Panc1 (cell line): ENCODE measurements at places on chromosomes 4 and X. TPM values are rescaled to one million over a fixed set of nuclear protein-coding genes. Genes with fewer than 3 reads are reported as not detected.

TMEM271 gene
- not detected for total RNA-seq

CLDN22 gene
- not detected for total RNA-seq

KIAA1210 gene
- not detected for total RNA-seq

CCNA2 gene
- 31.8 TPM for total RNA-seq

TLR2 gene
- 0.28 TPM for total RNA-seq

CENPVL3 gene
- 2.9 TPM for total RNA-seq

RIPPLY1 gene
- total RNA-seq, result not detected

NEXMIF gene
- not detected for total RNA-seq

GAGE2A gene
- total RNA-seq, result not detected

SETD7 gene
- total RNA-seq, result 24.8 TPM

ZNF518B gene
- total RNA-seq, result 20.8 TPM

RPL9 gene
- total RNA-seq, result 386 TPM

DMRTC1 gene
- total RNA-seq, result 0.31 TPM

PITX2 gene
- 0.44 TPM for total RNA-seq

COX7B2 gene
- not detected for total RNA-seq

CT45A9 gene
- not detected for total RNA-seq

GPRASP2 gene
- 7.4 TPM for total RNA-seq

IGSF1 gene
- total RNA-seq, result 0.08 TPM

FAAH2 gene
- 0.10 TPM for total RNA-seq

MAGEB1 gene
- total RNA-seq, result not detected

MAOB gene
- not detected for total RNA-seq

TIGD4 gene
- 0.33 TPM for total RNA-seq

NXF2B gene
- total RNA-seq, result not detected

PDGFC gene
- total RNA-seq, result 14.5 TPM

ARL9 gene
- 0.41 TPM for total RNA-seq

NHS gene
- 0.80 TPM for total RNA-seq

ENPEP gene
- total RNA-seq, result not detected

EDA2R gene
- total RNA-seq, result 0.05 TPM

ADH4 gene
- total RNA-seq, result 0.10 TPM

KLHL13 gene
- 0.82 TPM for total RNA-seq

TACR3 gene
- 0.08 TPM for total RNA-seq

AWAT2 gene
- not detected for total RNA-seq

FAM47A gene
- not detected for total RNA-seq

AFM gene
- total RNA-seq, result not detected

RBM46 gene
- total RNA-seq, result not detected
